ENCODE measurements at places on chromosomes 5 and 9.
A peak's percentile ranks its signal among the peaks of the same experiment; 100 is the strongest.

DNA sequence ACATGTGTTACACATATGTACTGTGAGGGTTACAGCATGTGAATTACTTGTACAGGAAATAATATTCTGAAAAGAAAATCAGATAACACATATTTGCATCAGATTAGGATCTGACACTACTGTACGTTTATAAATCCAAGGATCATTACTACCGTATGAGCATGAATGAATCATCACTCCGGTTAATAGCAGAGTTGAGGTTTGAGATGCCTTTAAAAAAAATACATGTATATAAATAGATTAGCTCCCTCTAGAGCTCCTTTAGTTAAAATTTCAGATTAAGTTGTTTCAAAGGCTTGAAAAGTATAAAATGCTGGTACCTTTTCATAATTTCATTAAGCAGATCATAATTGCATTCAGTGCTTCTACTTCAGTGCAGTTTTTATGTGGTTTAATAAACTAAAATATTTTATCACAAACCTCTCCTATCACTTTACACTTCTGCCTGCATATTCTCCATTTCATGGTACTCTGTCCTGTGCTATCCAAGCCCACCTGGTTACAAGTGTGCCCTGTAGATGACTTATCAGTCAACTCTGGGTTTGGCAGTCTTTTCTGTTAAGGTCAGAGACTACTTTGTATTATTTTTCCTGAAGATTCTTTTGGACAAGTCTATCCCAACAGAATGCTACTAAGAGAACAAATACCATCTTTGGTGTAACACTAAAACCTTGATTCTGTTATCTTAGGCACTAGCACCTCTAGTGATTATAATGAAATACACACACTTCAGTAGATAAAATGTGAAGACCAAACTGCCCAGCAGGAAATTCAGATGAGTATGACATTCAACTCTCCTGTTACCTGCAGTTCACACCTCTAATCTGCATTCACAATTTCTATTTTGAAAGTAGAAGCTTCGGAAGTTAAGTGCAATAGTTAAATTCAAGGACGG is 48.0 kb upstream of the POU5F2 start:
- peak; percentile 86 for DNase-seq

GRCh38 chr5:133128066-133128465 is 76.3 kb downstream of the HSPA4 start:
- no peak for DNase-seq

- DNase-seq, result peak; percentile 21
These were observed 1.2 kb downstream of the HOMER1 start for GRCh38 chr5:79512471-79513307.

GRCh38 chr9:114451707-114452031 is 53.6 kb downstream of the WHRN start:
- no peak for DNase-seq

- DNase-seq, result no peak
These were observed 32.1 kb upstream of the SELENOP start for GRCh38 chr5:42843675-42844292.

DNA sequence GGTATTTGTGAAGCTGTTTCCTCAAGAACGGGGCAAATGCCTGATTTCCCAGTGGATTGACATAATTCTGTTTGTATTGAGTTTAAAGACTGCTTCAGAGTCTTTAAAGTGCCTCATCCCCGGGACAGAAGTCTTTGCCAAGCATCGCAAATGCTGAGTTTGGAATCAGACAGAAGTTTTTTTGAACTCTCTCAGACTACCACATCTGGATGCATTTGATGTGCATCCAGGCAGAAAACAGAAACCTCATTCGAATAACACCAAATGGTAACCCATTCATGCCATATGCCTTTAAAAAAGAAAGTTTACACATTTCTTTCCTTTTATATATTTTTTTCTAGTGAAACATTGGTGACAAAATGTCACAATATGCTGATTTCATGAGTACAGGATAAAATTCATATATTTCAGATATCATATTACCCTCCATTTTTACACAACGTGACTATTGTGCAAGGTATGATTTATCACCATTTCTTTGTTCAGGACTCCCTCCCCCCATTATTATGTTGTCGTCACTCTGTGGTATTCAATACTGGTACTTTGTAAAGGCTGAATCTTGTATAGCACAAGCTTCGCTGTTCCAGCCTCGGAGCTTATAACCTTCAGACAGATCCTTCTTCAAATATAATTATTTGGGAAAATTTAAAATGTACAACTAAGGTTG is 91.1 kb downstream of the ZNF608 start:
- peak; percentile 81 for DNase-seq

DNA sequence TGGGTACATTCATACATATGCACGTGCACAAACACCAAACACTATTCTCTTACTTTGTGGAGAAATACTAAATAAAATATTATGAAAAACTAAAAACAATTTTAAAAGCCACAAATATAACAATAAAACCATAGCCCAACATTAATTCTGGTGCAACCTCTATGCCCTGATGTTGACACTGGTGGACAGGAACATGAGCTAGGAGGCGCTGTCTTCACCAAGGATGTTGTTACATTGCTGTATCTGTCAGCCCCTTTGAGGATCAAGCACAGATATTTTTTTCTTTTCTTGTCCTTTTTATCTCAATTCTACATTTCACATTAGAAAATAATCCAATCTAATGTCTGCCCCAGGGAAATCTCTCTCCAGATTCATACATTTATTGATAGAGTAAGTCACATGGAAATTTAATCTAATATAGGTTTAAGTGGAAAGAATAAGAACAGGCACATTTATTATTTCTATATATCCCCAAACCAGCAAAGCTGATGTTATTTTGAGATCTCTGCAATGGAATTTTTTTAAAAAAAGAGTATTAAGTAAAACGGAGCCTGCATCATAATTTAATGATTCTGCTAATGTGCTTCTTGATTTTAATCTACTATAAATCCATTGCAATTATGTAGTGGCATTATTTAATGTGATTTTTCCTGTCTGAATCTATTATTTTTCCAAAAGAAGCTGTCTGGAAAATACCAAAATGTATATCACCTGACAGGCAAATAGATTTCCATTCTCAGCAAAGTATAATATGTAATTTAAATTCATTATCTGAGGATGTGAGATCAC is 716.5 kb downstream of the MTRR start:
- no peak for DNase-seq

GRCh38 chr5:119016125-119016774 is 27.9 kb upstream of the DTWD2 start:
- DNase-seq, result no peak

GRCh38 chr5:55638051-55638450 is 74.1 kb downstream of the SLC38A9 start:
- DNase-seq, result no peak

DNA sequence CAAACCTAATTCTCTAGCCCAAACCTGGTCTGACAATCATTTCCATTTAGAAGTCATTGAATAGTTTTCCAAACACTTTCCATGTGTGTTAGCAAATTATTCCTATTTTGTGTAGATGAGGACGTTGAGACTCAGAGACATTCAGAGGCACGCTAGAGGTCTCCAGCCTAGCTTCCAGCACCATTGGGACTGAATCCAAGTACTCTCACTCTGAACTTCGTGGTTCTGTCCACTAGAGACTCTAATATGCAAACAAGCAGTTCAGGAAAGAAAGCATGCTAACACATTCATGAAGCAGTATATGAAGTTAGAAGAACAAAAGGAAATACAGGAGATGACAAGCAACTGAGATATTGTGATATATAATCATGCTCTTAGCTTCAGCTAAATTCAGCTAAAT is 354.8 kb downstream of the NTRK2 start:
- no peak for DNase-seq

- DNase-seq, result no peak
These were observed 7.3 kb downstream of the FOXI1 start for GRCh38 chr5:170112876-170113521.

GRCh38 chr9:91555132-91555531 is 131.5 kb upstream of the NFIL3 start:
- peak; percentile 23 for DNase-seq

GRCh38 chr9:89888677-89889076 is 283.9 kb downstream of the GADD45G start:
- DNase-seq, result no peak

DNA sequence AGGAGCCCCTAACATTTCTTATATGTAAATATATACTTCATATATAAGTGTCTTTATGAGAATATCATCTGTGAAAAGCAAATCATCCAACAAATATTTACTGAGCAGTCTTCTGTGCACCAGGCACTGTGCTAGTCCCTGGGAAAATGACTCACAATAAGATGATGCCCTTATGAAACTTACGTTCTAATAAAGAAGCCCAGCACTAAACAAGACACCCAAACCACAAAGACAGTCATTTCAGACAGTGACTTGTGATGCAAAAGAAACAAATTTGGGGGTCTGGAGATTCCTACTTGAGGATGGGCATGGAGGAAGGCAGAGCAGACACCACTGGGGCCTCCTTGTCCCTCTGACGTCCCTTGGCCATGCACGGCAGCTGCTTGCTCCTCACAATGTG is 30.6 kb upstream of the PPP1R2B start:
- DNase-seq, result no peak

GRCh38 chr5:55324815-55325418 is 17.1 kb downstream of the MTREX start:
- peak; percentile 55 for DNase-seq

DNA sequence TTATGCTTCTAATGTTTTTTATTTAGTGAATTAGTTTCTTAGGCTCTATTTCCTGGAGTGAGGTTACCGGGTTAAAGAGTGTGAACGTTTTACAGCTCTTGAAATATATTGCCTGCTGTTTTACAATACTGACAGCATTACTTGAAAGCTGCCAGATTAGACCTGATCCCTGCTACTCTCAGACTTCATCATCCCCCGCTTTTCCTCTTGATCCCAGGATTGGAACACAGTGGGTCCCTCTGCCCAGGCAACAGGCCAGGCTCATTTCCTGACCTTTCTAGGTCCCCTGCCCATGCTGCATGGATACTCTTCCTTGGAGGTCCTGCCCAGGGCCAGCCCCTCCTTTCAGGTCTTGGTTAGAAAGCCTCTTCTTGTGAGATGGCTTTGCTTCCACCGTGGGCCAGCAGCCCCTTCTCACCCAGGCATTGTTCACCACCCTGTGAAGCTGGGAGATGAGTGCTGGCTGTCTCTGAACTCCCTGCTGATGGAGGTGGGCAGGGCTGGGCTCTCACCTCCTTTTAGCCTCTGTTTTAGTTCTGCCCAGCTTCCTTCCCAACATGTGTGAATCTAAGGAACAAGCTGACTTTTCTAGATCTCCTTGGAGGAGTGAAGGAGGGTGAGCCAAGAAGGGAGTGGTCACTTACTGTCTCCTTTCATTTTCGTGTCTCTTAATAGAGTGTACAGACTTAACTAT is 15.5 kb upstream of the FAM120AOS start:
- DNase-seq, result peak; percentile 14

GRCh38 chr9:95477441-95477840 is 39.3 kb downstream of the PTCH1 start:
- no peak for DNase-seq

DNA sequence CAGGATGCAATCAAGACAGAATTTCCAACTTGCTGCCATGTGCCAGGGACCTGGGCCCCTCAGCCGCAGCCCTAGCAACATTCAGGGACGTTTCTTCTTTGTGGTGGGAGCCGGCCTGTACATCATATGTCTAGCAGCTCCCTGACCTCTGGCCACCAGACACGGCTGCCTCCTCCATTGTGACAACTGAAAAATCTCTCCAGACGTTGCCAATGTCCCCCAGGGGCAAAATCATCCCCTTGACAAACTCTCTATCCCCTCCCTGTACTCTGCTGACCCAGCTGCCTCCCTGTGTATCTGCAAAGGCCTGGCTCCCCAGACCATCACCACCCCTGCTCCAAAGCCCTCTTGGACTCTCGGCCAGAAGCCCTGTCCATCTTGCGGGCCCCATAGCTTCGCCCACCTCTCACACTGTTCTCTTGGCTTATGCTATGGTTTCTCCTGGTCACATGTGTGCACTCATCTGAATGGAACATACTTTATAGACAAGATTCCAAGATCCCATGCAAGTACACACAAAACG is 40.8 kb downstream of the BICD2 start:
- DNase-seq, result no peak

GRCh38 chr5:73673161-73673591 is 47.2 kb downstream of the ARHGEF28 start:
- peak; percentile 90 for DNase-seq

- no peak for DNase-seq
These were observed 100.9 kb upstream of the PTGER4 start for GRCh38 chr5:40578501-40579451.

DNA sequence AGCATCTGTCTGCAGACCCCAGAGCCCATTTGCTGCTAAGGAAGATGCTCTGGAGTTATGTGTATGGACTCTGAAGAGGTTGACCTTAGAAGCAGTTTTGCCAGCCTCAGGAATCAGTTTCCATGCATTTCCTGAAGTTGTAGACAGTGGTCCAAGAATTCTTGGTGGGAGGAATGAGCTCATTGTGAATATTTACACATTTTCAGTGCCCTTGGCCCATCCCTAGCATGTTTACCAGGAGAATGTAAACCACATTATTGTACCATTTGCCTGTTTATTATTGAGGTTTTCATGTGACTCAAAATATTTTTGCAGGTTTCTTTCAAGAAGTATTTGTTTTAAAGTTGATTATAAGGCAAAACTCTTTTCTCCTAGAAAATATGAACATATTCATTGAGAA is 93.8 kb downstream of the NXNL2 start:
- no peak for DNase-seq

DNA sequence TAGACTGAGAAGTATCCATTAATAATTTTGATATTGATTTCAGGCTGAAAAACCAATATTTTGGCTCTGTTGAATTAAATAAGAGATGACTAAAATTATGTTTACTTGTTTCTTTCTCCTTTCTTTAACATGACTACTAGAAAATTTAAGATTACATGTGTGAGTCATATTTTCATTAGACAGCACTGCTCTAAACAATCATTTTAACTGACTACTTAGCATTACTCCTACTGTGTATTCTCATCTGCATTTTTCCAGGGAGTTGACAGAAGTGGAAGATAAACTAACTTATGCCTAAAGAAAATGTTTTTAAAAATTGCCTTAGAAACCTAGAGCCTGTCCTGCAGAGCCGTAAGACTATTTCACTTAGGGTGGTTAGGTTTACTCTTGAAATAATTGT is 29.1 kb downstream of the TNC start:
- DNase-seq, result peak; percentile 38

GRCh38 chr9:96126321-96126881 is 175.6 kb downstream of the HSD17B3 start:
- no peak for DNase-seq

- no peak for DNase-seq
These were observed 55.3 kb downstream of the AHRR start for GRCh38 chr5:376799-377325.

- DNase-seq, result peak; percentile 76
These were observed 556 bp downstream of the PCDHGC3 start for GRCh38 chr5:141476132-141476911.

DNA sequence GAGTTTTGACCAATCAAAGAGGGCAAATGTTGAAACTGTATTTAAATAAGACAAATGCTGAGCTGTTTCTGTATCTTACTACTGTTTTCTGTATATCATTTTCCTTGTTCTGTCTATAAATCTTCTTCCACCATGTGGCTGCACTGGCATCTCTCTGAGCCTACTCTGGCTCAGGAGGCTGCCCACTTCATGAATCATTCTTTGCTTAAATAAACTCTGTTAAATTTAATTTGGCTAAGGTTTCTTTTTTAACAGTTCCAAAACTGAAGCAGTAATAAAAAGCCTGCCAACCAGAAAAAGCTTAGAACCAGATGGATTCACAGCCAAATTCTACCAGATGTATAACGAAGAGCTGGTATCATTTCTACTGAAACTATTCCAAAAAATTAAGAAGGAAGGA is 40.2 kb upstream of the TAS2R1 start:
- no peak for DNase-seq

- peak; percentile 34 for DNase-seq
These were observed 15.8 kb upstream of the KIF4B start for GRCh38 chr5:154997746-154998145.

Data from HCEC 1CT (cell line).